Activated CD4-positive, alpha-beta T cell treated with anti-CD3 and anti-CD28 coated beads for 36 hours (primary cell): ENCODE measurements at places on chromosomes 16 and 17.

DNA sequence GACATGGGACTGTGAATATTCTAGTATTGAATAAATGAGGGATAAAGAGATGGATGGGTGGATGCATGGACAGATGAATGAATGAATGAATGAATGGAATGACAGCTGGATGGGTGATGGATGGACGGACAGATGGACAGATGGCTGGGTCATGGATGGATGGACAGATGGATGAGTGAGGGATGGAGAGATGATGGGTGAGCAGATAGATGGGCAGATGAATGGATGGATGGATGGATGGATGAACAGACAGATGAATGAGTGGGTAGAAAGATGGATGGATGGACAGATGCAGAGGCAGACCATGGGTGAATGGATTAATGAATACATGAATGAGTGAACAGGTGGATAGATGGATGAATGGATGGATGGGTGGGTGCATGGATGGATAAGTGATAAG, 96.7 kb downstream of the MYH11 start:
- no peak for DNase-seq

DNA sequence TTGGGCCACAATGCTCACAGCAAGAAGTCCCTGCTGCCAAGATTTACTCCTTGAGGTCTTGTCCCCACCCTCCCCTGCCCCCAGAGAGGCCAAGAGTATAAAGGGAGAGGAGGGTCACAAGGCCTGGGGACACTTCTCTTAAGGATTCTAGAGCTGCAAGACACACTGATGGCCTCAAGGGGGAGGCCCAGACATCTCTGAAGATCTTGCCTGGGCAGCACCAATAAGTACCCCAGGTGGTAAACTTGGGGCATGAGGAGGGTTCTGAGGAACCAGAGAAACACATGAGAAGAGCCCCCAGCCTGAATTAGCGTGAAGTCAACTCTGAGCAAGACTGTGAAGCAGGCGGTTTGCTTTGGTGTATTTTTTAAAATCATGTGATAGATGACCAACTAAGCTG, 26.8 kb upstream of the MTMR4 start:
- DNase-seq: no peak

DNA sequence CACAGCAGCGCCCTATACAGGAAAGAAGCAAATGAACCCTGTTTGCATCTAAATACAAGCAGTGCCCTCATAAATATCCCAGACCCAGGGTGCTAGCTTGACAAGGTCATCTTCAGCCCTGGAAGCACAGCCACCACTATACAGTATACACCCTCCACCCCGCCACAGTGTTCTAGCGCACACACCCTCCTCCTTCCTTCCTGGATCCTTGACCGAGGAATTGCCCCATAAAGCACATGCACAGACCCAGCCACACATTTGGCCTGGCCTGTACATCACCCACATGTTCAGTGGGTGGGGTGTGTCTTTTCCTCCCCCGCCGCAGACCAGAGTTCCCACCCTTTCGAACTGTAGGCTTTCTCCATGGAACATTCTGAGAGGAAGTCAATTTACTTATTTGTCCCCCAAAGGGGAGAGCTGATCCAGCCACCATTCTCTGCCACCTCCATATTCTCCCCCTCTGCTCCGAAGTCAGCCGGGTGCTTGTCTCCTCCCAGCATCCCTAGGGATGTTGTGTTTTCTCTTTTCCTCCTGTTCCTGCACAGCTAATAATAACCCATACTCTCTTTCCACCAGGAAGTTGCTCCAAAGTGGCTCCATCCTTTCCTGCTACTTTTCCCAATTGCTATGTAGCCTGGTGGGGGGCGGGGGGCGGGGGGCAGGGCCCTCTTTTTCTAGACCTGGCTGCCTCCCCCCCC, 6.6 kb downstream of the ABI3 start:
- DNase-seq: no peak

GRCh38 chr17:68657166-68657565, 56.0 kb upstream of the FAM20A start:
- no peak for DNase-seq

GRCh38 chr17:79420318-79421243, 190.3 kb downstream of the RBFOX3 start:
- DNase-seq: peak; percentile 82

- DNase-seq: no peak
These were observed 10.5 kb downstream of the NUFIP2 start for GRCh38 chr17:29283496-29283895.

DNA sequence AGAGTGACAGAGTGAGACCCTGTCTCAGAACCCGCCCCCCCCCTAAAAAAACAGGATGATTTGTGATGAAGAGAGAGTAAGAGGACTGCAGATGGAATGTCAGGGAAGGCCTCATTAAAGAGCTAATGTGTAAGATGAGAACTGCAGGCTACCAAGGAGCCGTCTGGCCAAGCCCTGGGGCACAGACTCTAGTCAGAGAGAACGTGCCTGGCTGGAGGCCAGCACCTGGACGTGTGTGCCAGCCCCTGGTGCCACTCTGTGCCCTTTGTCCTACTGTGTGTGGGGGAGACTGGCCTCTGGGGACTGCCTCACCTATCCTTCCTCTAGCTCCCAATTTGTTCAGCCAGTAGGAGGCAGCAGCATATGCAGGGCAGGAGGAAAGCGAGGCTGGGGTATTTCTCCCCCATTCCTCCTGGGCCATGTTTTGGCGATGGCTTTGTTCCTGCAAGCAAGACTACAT, 37.1 kb downstream of the KNOP1 start:
- no peak for DNase-seq

DNA sequence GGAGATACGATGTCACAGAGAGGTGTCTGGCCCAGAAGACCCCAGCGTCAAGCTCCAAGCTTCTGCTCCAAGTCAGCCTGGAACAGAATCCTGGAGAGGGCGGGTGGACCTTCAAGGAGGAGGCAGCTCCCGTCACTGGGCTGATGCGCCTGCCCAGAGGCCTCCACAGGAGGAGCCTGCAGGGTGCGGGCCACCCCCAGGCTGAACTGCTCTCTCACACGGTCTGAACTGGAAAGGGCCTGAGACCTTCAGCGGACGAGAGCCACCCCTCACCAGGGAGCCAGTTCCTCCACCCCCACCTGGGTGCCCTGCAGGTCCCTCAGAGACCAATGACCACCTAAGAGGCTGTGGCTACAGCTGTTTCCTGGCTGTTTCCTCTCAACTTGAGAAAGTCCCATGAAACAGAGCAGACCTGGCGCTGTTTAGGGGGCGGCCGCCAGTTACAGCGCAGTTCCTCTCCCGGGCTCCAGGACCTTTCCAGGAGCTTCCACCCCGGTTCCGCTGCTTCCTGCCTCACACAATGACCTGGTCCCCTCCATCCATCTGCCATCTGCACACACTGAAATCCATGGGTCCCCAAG, 36.0 kb upstream of the KLHDC4 start:
- no peak for DNase-seq

- peak; percentile 80 for DNase-seq
These were observed 6.7 kb upstream of the KRT31 start for GRCh38 chr17:41404024-41404671.

DNA sequence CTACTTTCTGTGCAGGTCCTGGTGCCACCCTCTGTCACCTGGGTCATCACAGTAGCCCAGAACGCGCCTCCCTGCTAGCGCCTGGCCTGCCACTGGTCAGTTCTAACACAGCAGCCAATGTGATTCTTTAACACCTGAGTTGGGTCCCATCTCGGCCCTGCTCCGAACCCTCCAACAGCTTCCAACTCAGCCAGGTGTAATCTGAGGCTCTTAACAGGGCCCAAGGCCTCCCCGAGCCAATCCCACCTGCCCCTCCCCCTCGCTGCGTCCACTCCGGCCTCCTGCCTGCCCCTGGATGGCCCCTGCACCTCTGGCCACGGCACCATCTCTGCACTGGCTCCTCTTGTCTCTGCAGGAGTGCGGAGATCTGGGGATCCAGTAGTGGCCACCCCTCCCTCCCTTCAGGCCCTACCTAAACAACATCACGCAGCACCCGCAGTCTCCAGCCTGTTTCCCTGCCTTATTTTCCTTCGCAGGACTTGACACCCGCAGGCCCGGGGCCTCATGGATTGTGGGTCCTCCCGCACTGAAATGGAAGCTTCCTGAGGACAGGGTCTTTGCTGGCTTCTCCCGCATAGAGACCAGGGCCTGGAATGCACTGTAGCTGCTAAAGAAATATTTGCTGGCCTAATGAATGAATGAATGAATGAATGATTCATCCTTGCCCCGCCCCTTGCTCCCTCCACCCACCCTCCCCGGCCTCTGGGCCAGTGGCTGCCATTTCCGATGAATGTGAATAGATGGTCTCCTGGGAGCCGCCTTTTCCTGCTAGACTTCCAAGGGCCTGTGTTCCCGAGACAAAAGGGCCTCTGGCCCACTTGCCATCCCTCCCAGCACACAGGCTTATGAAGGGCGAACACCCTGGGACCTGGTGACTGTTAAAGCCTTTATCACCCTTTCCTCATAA, 174.8 kb upstream of the FOXF1 start:
- no peak for DNase-seq

GRCh38 chr16:2005646-2006045, 4.0 kb downstream of the ZNF598 start:
- DNase-seq: no peak

DNA sequence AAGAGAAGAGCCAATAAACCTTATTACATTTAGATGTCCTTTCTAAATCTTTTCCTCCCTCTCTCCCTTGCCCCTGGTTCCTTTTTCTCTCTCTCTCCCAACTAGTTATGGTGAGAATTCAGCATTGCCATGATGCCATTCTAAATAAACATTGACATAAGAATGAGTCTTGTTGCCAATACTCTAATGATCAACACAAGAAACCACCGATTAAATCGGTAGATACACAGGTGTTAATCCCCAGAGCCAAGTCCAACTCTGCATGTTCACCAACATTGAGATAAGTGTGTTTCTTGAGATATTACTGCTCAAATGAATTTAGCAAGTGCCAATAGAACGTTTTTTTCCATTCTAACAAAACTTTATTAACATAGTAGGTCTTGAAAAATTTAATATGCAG, 412.1 kb downstream of the KCNJ2 start:
- DNase-seq: no peak

DNA sequence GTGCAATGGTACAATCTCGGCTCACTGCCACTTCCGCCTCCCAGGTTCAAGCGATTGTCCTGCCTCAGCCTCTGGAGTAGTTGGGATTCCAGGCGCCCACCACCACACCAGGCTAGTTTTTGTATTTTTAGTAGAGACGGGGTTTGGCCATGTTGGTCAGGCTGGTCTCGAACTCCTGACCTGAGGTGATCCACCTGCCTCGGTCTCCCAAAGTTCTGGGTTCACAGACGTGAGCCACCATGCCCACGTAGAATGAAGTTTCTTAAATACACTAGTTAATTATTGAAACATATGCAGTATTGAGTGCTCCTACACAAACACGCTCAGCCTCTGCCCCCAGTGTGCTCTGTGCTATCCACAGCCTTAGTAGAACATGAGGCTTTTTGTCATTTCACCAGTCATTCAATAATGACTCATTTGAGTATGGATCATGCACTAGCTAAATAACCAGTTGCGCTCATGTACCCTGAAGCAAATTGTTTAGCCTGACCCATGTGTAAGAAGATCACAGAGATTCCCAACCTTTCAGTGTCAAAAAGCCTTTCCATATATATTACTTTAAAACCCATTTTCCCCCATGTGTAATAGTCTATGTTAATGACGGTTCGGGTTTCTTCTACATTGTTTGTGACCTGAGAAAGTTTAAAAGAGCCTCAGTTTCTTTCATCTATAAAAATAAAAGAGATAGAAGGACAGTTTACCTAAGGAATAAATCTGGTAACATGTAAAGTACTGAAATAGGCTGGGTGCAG, 49.7 kb downstream of the TUBD1 start:
- peak; percentile 71 for DNase-seq

- peak; percentile 70 for DNase-seq
These were observed 44.8 kb downstream of the PITPNC1 start for GRCh38 chr17:67421869-67422273.

DNA sequence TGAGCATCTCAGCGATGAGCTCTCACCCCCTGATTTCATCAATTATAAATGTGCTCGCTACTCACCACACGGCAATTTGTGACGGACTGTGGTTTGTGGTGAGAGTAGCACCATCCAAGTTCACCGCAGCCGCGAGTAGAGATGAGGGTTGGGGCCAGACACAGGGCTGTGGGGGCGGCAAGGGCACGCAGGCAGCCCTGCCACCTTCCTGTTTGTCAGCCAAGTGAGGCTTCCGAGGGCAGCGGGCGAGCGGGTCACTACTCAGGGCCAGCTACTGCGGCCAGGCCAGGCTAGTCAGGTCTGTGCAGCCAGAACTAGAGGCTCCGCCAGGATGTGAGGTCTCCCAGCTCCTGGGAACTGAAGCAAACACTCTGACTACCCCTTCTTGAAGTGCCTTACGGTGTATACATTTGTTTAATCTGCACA, 39.6 kb upstream of the MEOX1 start:
- peak; percentile 77 for DNase-seq

DNA sequence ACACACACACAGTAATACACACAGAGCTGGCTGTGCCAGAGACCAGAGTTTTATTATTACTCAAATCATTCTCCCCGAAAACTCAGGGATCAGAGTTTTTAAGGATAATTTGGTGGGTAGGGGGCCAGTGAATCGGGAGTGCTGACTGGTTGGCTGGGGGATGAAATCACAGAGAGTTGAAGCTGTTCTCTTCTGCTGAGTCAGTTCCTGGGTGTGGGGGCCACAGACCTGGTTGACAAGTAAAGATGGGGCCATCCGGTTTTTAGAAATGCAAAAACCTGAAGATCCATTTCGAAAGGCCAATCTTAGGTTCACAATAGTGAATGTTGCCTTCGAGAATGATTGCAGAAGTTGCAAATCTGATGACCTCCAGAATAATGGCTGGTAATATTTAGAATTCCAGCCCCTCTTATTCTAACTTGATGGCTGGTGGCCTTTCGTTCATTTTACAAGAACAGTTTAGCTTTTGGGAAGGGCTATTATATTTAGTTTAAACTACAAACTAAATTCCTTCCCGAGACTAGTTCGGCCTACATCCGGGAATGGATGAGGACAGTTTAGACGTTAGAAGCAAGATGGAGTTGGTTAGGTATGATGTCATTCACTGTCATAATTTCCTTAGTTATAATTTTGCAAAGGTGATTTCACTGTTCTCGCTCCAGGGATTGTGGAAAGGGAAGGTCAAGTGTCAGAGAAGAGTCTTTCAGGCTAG, 123.2 kb downstream of the KCNJ18 start:
- no peak for DNase-seq

GRCh38 chr17:76753061-76753961, 15.4 kb downstream of the MFSD11 start:
- peak; percentile 43 for DNase-seq

DNA sequence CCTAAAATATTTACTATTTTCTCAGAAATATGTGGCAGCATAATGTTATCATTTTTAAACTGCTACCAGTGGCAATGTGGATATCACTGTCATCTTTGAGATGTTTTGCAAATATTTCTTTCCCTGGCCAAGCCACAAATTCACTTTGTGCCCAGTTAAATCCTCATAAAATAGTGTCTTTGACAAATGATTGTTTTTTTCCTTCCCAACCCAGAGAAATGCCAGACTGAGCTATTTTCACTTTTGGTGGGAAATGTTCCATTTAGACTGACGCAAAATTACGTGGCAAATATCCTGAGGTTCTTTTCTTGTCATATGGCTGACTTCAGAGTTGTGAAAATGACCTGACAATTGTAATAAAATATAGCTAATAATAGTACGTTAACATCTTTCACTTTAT, 807.0 kb upstream of the SOX9 start:
- no peak for DNase-seq
